LoVo (cell line): ENCODE measurements at places on chromosomes 7 and 10.

GRCh38 chr7:15985587-15986384 is 299.3 kb upstream of the MEOX2 start:
- no peak for DNase-seq

GRCh38 chr10:123687758-123688157 is 21.6 kb downstream of the GPR26 start:
- DNase-seq, result no peak

DNA sequence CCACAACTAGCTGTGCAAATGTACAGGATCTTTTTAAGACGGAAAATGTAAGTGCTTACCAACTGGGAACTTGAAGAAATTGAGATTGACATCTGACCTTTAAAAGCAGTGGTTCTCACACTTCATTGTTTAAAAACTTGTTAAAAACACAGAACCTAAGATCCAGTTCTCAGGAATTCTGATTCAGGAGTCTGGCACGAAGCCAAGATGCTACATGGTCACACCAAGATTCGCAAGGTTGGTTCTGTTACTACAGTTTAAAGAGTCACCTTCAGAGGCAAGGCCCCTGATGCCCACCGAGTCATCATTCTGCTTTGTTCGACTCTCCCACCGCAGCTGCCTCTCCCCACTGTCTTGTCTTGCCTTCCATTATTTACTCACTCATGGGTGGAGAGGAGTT is 113.3 kb downstream of the GLI3 start:
- no peak for DNase-seq

DNA sequence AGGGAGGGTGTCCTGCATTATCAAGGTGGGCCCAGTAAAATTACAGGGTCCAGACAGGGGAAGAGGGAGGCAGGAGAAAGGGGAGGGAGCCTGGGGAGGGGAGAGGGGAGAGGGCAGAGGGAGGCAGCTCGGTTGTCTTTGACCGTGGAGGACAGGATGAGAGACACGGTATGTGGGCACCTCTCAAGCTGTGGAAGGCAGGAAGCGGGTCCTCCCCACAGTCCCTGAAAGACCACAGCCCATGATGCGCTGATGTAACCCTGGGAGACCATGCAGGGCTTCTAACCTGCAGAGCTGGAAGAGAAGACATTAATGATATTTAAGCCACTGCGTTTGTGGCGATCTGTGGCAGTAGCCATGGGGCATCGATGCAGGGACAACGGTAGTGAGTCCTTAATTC is 27.2 kb upstream of the MNX1 start:
- no peak for DNase-seq

DNA sequence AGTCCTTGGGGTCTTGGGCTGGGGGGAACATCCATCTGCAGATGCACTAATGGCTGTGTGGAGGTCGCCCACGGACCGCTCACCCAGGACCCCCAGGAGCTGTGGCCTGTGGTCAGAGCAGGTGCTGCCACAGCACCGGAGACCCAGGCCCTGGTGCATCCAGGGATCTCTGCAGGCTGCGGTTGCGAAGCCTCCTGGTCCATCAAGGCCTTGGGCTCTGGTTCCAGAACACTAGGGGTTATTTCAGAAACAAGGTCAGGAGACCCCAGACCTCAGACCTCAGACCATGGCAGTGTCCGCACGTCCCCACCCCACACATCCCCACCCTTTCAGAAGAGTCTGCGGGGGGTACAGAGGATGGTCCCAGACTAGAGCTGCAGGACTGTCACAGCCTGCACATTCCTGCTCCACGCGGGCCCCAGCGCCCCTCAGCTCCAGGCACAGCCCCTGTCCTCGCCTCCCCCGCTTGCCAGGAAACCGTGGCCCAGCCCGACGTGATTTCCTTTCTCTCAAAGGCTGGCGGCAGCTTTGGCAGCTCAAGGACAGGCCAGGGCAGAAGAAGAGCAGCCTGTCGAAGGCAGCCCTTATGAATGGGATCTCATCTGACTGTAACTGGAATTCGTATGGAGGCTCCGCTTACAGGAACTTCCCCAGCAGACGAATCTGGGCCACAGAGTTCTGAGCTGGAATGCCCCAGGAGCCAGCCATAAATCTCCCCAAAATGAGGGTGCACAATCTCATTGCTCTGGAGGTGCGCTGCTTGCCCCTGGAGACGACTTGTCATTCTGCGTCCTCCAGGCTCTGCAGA is 136.2 kb upstream of the RET start:
- DNase-seq, result no peak

- peak; percentile 69 for DNase-seq
These were observed 46.7 kb downstream of the PARD3 start for GRCh38 chr10:34768261-34768971.

- DNase-seq, result no peak
These were observed 100.1 kb upstream of the FAM20C start for GRCh38 chr7:92231-92674.

- no peak for DNase-seq
These were observed 64.6 kb downstream of the PRTFDC1 start for GRCh38 chr10:24887855-24888231.

DNA sequence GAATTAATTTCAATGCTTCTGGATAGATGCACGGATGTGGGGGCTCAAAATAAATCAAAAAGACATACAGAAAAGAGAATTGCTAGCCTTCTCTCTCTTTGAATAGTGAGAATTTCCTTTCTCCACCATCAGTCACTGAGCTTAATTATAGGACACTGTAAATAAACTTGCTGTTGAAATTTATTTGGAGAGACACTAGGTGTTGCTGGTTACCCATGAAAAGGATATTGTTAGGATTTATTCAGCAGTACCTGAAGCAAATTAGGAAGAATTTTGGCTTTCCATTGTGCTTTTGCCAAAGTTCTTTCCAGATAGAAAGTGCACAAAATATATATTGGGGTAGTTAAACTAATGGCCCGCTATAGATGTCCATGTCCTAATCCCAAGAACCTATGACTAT is 27.6 kb downstream of the GCC1 start:
- DNase-seq, result no peak

DNA sequence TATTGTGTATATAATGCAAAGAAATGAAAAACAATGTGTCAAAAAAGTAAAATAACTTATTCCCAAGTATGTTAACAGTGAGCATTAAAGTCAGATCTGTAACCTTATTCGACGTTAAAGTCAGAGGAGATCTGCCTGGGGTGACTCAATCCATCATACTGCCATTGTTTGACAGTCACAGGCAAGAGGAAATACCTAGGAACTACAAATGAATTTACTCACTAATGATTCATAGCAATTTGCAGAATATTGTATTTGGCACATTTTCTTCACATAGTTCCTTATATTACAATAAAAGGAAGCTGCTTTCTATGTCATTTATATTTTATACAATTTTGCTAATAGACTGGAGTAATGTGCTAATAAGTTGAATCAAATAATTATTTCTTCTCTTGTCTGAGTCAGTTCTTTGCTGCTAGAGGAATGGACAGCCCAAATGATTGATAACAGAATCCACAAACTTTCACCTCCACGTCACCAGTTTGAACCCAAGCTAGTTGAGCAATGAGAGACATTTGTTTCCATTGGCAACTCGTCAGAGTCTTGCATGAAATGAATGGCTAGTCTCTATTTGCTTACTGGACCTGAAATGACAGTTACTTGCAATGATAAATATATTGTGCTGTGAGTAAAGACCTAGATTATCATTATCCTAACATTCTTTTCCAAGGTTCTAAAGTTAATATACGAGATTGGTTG is 48.5 kb upstream of the TMEM106B start:
- DNase-seq, result no peak

DNA sequence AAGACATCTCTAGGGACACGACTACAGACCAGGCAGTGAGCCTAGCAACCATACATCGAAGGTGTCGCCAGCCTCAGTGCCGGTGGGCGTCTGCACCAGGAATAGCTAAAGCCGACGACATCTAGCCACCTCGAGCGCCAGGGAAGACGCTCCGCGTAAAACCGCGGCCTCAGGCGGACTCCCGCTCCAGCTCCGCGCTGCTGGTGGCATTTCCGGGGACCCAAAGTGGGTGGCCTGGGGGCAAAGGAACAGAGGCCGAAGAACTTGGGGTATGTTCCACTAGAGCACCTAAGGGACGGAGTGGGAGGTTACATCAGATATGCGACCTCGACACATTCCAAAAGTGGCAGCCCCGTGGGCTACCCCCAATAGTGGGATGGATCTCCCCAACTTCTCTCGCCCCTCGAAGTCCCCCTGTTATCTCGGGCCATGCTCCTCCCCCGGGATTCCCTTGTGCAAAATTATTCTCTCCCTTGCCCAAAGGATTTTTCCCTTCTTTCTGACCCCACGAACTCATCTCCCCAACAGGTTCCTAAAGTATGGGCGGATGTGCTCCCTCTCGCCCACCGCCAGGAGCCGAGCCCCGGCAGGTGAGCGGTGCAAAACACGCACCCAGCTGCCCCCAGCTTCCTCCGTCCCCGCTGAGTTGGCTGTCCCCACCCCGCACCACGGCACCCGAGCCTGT is 1.2 kb downstream of the KCNMA1 start:
- DNase-seq, result no peak

DNA sequence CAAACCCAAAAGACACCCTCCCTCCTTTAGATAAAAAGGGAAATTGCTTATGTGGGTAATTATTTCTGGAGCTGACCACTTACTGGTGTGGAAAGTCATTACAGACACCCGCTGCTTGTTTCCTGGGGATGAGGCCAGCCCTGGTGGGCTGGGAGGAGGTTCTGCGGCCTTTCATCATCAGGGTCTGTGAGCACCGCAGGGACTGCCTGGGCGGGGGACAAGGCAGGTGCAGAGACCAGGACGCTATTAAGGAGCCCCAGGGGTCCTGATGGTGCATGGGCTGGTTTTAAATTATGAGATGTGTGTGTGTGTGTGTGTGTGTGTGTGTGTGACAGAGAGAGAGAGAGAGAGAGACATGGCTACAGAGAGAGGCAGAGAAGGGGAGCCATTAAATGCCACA is 171.2 kb downstream of the DNAJB6 start:
- no peak for DNase-seq
